ENCODE measurements at places on chromosomes 4 and X. TPM values are rescaled to one million over a fixed set of nuclear protein-coding genes. Genes with fewer than 3 reads are reported as not detected.

DNA sequence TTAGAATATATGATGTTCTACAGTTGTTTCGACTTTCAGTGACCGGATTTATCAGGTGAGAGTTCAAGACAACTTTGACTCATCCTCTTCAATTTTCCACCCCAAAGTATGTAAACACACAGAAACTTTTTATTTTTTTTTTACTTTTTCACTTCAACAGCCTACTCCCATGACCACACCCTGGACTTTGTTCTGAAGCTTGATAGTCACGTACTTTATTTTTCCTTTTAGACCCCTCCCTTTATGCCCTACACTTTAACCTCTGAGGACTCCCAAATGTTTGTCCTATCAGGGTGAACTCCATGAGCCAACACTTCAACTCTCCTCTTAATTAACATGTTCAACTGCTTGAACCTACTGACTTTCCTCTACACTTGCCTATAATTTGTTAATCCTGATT, 2.5 kb upstream of the DDX60 start:
- peak; percentile 88 for DNase-seq

- no peak for DNase-seq
Measured at GRCh38 chr4:148312956-148313490, 129.2 kb downstream of the NR3C2 start.

Gene RBPJ
- 50.6 TPM for polyA plus RNA-seq

DNA sequence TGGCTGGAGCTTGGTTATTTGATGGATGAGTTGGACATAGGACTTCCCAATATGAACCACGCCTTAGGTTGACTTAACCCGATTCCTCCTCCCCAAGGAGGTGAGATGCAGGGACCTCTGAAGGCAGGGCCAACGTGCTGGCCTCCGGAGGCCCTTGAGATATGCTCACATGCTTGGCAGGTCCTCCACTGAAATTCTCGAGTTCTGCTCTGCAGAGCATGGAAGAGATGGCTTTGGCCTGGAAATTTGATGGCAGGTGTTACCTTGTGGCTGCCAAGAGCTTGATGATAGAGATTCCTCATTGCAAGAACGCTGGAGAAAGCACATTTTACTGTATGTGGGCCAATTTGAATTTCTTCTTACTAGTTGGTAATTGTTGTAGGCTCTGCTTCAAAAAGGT, 117.4 kb upstream of the LIMCH1 start:
- no peak for DNase-seq

- DNase-seq: no peak
Measured at GRCh38 chr4:7830747-7831146, 108.9 kb downstream of the AFAP1 start.

- no peak for DNase-seq
Measured at GRCh38 chrX:69130439-69130838, 34.8 kb downstream of the PJA1 start.

Gene CBR4
- 11.4 TPM for polyA plus RNA-seq

DNA sequence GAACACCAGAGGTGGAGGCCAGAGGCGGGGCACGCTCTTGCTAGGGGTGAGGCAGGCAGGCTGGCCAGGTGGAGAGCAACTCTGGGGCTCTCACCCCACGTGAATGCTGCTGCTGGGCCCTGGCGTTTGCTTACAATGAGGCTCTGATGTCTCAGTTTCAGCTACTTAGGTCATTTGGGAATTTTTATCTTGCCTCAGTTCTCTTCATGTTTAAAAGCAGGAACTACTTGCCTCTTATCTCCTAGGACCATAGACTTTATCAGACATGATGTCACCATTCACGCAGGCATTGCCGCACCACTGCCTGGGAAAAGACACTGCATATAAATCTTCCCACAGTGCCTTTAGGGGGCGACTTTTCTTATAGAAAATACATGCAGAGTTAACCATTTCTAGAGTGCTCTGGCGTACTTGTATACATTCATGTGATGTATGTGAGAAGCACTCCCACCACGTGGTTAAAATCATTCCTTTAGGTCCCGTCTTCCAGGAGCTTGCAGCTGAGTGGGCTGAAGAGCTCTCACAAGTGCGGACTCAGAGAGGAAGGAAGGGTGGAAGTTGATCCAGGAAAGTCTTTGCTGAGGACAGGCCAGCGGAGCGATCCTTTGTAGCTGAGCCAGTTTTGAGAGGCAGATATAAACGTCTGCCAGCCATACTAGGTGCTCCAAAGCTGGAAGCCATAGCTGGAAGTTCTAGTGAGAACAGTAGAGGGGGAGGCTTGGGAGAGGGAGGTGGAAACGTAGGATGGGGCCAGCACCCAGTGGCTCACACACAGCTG, 84.3 kb upstream of the CLDN34 start:
- peak; percentile 59 for DNase-seq

DNA sequence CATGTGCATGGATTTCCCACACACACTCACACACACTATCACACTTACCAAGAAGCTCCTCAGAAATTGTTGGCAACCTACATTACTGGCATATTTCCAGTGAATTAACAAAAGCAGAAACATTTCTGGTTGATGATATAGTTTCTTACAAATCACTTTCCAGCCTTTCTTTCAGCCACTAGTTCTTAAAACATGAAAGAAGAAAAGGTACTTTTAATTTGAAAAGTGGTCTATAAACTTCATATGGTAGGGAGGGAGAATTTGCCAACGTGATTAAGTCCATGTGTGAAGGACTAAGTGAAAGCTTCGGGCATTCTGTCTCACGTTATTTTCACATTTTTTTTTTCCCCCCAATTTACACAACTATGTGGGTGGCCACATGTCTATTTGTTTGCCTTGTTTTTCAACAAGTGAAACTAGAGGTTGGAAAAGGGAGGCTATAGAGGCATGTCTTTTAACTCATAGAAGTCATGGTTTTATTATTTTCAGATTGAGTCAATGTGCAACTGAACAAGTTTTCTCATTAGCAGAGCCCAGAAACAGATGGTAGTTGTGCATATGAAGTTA, 832.1 kb upstream of the INTU start:
- no peak for DNase-seq

DNA sequence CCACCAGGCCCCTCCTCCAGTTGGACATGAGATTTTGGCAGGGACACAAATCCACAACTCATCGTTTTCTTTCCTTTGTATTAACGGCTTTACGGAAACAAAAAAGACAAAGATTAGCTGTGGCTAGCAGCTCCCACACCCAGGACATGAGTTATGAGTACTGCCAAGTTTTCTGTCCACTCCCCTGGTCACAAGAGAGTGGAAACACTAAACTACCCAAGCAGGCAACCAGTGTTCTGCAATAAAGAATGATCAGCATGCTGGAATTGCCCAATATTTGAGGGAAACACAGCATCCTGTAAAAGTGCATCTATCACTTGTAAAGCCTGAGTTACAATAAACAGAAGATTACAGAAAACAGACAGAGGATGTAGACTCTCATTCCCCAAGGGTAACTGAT, 358.4 kb downstream of the NLGN4X start:
- DNase-seq: no peak

DNA sequence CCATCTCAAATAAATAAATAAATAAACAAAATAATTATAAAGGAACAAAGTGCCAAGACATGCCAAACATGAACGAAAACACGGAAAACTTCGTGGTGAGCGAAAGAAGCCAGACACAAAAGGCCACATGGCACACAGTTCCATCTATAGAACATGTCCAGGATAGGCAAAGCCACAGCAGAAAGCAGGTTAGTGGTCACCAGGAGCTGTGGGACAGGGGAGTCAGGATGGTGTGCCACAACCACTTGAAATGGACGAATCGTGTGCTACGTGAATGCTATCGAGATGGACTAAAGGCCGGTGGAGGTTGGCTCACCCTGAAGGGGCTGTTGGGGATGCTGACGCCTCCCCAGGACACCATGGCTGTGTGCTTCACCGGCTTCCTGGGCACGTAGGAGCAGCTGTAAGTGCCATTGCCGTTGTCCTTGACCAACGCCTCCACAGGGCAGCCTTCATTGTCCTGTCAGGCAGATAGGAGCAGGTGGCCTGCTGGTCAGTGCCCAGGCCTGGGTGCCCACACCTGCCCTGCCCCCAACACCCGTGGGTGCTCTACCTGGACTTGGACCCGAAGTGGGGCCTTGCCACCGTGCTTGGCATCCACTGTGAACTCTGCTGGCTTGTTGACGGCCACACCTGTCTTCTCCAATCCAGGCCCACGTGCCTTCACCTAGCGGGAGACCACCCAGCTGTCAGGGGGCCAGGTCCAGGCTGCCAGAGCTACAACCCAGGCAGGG, 10.6 kb downstream of the FLNA start:
- DNase-seq: no peak

Gene PF4V1
- polyA plus RNA-seq: not detected

- DNase-seq: no peak
Measured at GRCh38 chrX:6909396-6909795, 238.1 kb upstream of the STS start.

GRCh38 chr4:137997496-137997895, 244.7 kb downstream of the SLC7A11 start:
- no peak for DNase-seq

DNA sequence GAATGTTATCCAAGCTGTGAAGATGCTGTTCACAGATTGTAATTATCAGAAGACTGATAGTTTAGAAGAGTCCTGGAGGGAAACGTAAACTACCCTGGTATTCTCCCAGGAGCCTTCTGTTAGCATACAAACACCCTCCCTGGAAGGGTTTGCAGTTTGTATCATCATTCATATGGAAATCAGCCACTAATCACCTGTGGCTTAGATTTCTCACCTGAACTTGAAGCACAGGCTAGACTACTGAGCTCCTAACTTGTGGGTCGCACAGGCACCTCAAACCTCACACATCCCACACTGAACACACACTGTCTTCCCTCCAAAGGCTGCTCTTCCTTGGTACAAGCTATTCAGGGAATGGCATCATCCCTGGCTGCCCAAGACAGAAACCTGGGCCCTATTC, 30.7 kb downstream of the SHISA3 start:
- no peak for DNase-seq

- DNase-seq: peak; percentile 71
Measured at GRCh38 chrX:154827194-154828015, 7.1 kb downstream of the SMIM9 start.

GRCh38 chr4:13888112-13888511, 260.6 kb upstream of the BOD1L1 start:
- DNase-seq: no peak

Gene DCLK2
- 1.3 TPM for polyA plus RNA-seq

DNA sequence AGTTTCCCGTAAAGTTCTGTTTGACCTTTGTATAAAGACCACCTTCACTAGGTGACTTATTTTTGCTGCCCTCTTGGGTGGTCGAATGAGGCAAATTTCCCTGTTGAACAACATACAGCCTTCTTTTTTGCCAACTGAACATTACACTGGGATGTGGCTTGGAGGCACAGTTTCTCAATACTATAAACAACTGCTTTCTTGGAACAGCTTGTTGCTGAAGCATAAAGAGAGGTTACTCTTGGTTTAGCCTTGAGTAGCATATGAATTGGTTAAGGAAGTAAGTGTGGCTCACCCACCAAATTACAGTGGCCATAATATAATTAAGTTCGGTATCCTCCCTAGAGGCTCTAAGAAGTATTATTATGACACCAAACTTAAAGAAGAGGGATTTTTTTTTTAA, 40.0 kb downstream of the HHIP start:
- DNase-seq: no peak

Gene SPANXA1
- polyA plus RNA-seq: not detected

Gene PAGE2
- not detected for polyA plus RNA-seq

Gene FREM3
- polyA plus RNA-seq: 0.09 TPM

Gene CLTRN
- polyA plus RNA-seq: 0.81 TPM

DNA sequence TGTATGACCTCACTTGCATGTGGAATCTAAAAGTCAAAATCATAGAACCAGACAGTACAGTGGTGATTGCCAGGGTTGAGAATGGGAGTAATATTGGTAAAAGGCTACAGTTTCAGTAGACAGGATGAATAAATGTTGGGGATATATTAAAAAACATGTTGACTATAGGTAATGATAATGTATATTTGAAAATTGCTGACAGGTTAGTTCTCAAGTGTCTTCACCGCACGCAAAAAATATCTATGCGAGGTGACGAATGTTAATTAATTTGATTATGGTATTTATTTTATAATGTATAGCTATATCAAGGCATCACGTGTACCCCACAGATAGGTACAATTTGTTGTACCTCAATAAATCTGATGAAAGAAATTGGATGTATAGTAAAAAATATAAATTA, 909.6 kb upstream of the NDST4 start:
- no peak for DNase-seq

DNA sequence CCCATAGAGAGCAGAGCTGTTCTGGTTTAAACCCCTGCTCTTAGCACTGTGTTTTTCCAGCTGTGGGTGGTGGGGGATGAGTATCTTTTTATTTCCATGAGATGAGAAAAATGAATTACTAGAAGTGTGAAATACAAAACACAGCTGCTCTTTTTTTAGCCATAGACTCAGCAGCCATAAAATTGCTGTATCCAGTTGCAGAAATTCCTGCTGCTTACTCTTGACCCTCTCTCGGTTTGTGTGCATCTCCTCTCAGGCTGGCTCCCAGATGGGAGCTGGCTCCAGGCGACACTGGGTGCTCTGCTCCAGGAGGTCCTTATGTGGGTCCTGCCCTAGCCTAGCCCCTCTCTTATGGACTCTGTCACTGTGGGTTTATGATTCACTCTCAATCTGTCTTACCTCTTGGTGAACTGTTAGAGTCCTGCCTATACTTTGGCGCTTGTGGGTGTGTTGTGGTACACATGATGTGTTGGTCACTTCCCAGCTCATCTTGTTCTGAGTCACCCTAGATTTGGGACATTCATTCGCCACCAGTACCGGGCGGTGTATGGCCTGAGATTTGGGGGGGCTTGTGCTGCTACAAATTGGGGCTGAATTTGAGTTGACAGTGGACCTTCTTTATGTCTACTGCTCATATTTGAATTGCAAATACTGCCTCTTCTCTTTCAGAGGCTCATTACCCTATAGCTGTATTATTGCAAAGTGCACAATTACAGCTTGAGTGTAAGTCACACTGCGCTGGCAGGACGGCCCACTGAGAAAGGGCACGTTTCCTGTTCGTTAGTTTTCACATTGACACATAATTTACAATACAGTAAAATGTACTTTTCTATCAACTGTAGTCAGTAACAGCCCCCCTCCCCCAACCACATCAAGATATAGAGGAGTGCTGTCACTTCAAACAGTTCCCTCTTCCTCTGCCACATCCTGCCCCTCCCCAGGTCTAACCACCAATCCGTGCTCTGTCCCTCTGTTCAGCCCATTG, 46.9 kb upstream of the MSANTD1 start:
- DNase-seq: peak; percentile 38

- DNase-seq: no peak
Measured at GRCh38 chrX:107171369-107172102, 34.7 kb downstream of the NUP62CL start.

- no peak for DNase-seq
Measured at GRCh38 chrX:47296766-47297365, 64.1 kb downstream of the USP11 start.

Gene TMEM164
- 64.6 TPM for polyA plus RNA-seq

DNA sequence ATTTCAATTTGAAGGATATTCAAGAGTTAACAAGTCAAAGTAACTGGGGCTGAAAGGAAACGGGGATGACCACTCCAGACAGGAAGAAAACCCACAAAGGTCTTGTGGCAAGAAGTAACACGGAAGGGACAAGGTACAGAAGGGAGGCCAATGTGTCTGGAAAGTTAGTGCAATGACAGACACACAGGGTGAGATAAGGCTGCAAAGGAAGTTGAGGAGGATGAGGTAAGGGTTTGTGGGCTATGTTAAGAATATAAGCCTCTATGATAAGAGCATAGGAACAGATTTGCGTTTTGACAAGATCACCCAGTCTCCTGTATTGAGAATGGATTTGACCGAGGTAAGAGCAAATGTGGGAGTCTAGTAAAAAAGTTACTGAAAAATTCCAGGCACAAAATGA, 21.9 kb upstream of the EMCN start:
- no peak for DNase-seq

Gene OPHN1
- 6.3 TPM for polyA plus RNA-seq

Data from small intestine (tissue), 16 donors.